ENCODE measurements at places on chromosomes 4 and X. TPM values are rescaled to one million over a fixed set of nuclear protein-coding genes. Genes with fewer than 3 reads are reported as not detected.
A peak's percentile ranks its signal among the peaks of the same experiment; 100 is the strongest.

DNA sequence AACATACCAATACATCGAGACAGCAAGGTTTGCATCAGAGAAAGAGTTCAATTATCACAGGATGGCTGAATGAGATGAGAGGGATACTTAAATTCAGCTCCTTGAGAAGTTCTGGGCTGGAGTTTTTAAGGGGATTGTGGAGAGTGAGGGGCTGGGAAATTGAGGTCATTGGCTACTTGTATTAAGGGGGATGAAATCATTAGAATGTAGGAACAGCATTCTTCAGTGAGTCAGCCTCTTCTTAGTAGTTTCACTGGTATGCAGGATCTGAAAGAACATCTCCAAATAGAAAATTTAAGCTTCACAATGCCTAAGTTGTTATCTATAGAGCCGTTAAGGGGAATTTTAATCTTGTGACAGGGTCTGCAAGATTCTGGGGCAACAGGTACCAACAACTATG is 211.6 kb upstream of the TAPT1 start:
- no peak for DNase-seq

DNA sequence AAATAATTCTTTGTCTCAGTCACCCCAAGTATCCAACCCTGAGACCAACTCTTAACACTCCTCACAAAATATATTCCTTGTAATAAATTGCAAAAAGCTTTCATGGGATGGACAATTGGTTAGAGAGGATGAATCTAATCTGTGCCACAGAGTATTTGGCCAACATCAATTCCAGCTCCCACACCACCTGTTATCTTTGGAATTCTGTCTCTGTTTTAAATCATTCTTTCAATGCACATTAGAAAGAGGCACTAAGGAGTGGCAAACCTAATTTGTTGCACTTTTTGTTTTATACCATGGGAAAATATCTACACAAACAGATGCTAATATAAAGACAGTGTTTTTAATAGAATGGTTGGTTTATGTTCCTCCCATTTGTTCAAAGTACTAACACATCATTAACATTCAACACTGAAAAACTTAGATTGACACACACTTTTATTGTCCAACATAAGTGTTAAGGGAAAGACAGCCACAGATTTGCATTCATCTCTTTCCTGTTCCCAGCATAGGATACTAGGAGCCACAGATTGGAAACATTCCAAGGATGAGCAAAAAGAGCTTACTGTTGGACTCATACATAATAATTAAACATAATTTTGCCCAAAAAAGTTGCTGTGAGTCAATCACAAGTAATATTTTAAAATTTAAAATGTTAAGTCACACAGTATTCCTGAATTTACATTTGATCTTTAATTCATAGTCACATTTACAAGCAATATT is 116.4 kb downstream of the PPA2 start:
- DNase-seq, result no peak

GRCh38 chr4:94603170-94603747 is 151.5 kb downstream of the PDLIM5 start:
- peak; percentile 50 for DNase-seq

GRCh38 chr4:97475621-97476020 is 667.7 kb downstream of the STPG2 start:
- no peak for DNase-seq

GRCh38 chr4:15378062-15378461 is 49.8 kb upstream of the C1QTNF7 start:
- peak; percentile 46 for DNase-seq

DNA sequence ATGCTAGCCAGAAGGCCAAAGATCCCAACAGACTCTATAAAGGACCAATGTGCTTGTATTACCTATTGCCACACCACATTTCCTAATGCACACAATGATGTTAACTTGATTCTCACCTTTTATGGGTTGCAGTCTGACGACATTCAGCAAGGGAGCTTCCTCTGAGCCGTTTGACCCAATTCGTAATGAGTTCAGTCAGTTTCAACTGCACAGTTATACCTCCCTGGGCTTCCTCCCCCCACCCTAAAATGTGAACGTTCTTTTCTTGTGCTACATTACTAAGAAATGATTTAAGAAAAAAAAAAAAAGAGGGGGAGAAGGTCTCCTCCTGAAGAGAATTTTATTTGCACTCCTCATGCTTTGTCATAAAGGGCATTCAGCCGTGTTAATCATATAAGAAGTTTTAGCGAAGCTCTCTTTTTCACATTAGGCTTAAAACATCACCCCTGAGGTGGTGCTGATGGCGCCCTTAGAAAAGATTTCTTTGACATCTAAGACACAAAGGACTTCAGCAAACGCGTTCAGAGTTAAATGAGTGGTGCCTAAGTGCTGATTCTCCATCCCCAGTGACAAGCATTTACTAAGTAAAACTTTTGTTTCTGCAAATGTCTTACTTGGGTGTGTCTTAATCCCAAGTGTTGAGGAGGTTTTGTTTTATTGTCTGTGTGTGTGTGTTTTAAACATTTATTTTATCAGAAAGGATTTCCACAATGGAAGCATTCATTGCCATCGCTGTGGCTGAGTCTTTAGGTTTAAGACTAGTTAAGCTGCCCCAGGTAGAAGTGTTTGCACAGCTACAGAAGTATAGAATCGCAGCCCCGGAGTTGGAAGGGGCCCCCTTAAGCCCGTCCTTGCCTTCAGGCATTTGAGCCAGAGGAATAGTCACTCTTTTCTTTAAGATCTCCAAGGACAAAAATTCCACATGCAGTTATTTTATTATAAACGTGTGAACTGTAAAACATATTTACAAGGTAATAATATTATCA is 15.2 kb upstream of the GPC3 start:
- DNase-seq, result no peak

- no peak for DNase-seq
Observed at GRCh38 chr4:90127706-90128345, 632 bp downstream of the CCSER1 start.

DNA sequence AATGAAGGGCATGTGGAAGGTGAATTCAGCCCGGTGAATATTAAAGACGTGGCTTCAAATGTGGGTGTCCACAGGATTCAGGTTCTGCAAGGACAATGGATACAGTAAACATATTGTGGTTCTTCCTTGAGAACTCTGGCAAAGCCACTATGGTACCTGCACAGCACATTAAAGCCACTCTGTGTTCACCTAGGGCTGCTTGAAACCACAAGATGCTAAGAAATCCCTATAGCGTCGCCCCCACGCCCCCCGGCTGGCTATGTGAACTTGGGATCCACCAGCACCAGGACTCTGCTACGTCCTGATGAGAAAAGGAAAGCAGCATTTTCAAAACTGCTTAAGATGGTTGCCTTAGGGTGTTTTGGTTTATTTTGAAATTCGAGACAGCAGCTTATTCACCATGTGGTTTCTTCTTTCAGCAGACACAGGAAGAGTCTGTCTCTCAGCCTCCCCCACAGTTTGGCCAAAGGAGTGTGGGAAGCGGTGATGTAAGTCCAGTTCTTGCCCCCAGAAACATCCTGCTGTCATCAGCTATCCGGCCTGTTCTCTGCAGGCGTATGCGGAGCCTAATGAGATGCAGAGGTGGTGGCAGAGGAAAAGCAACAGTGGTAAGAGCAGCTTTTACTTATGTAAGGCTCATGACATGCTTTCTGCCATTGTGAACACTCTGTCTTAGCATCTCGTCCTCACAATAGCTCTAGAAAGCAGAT is 111.5 kb downstream of the AFAP1 start:
- peak; percentile 99 for DNase-seq

DNA sequence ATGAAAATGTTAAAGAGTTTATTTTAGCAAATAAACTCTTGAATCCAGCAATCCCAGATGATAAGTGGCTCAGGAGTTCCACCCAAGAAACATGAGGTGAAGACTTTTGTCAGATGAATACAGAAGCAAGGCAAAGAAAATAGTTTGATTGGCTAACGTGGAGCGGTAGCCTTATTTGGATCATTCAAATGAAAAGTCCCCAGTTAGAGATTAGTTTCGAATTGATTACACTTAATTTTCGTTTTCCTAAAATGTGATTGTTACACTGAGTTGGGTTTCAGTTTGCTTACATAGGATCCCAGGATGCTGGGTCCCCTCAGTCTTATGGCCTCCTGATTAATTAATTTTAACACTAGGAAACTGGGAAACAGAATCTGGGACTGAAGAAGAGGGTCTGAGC is 76.4 kb upstream of the RPA4 start:
- DNase-seq, result no peak

GRCh38 chrX:73944563-73944908 is 359.4 kb upstream of the ZCCHC13 start:
- peak; percentile 29 for DNase-seq

DNA sequence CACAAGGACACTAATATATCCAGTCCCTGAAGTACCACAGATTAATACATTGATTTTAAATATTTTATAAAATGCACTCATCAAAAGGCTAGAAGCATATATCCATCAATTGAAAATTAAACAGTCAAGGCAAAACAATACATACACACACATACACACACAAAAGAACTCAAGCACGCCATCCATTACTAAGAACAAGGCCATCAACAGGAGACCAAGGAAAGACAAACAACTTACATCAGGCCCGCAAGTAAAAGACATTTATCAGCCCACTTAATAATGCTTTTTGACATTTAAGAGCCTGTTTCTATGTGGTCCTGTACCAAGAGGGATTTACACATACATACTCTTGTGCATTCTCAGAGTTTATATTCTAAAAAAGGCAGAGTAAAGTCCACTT is 50.0 kb upstream of the ZNF827 start:
- no peak for DNase-seq

DNA sequence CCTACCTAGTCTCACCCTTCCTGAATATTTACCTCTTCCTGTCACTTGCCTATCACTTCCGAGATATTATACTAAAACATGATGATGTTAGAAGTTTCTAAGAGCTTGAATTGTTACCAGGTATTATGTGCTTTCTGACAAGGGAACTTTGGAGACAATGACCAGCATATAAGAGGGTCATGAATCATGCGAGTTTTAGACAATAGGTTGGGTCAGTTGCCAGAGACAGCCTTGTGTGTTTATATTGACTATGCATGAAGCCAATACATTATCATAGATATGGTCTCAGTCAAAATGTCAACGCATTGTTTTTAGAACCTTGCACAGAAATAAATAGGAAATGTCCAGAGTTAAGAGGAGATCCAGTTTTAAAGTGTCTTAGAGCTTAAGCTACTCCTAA is 116.8 kb downstream of the KLHL4 start:
- DNase-seq, result no peak

- DNase-seq, result peak; percentile 20
Observed at GRCh38 chr4:152935143-152935542, 980 bp upstream of the FHDC1 start.

DNA sequence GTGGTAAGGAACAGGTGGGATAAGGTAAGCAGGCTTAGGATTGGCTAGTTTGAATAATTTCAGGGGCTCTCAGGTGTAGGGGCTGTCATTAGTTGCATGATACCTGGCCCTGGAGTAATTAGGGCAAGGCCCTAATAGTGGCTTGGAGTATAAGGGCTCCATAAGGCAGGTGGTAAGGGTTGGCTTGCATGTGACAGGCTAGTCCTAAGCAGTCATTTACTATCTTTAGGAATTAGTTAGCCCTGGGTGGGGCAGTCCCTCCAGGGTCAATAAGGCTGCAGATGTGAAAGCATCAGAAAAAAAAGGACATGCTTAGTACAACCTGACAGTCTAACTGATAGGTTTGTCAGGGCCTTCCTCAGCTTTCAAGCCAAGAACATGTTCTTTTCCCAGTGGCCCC is 7.8 kb upstream of the TMPRSS11D start:
- DNase-seq, result no peak

GRCh38 chr4:170035231-170035630 is 9.0 kb upstream of the MFAP3L start:
- DNase-seq, result no peak

GRCh38 chrX:75746891-75747639 is 38.0 kb downstream of the MAGEE2 start:
- DNase-seq, result peak; percentile 15

DNA sequence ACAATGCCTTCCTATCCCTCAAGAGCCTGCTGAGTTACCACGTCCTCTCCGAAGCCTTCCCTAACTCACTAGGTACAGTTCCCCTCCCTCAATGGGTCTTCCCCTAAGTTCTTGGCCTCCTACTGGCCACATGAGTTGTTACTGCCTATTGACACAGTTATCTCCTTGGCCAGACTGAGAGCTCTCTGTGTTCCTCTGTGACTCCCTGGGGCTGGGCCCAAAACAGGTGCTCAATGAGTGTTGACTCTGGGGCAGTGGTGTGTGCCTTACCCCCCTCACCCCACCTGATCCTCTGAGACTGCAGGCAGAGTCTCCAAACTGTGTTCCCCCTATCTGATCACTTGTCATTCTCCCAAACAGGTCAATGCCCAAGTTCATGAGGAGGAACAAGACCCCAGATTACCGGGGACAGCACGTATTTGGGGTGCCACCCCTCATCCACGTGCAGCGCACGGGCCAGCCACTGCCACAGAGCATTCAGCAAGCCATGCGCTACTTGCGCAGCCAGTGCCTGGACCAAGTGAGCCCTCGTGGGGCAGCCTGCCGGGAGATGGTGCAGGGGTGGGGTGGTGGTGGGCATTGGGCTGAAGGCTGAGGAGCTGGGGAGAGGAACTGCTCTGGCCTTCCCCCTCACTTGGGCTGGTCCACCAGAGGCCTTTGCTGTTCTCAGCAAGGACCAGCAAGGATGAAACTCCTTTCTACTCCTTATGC is 72.6 kb downstream of the STARD8 start:
- DNase-seq, result no peak

DNA sequence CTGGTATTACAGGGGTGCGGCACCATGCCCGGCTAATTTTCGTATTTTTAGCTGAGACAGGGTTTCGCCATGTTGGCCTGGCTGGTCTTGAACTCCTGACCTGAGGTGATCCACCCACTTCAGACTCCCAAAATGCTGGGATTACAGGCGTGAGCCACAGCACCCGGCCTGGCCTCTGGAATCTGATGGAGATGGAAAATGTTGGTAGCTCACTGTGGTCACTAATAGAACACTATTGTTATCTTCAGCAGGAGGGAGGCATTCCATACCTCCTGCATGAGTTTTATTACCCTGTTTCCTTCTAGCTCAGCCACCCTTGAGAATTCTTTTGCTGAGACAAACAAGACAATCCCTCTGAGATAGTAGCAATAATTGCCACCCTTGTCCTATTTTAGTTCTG is 105.0 kb downstream of the SHROOM3 start:
- peak; percentile 61 for DNase-seq

GRCh38 chr4:112075129-112075753 is 70.0 kb upstream of the FAM241A start:
- DNase-seq, result peak; percentile 60

- peak; percentile 44 for DNase-seq
Observed at GRCh38 chrX:114999906-115000305, 17.5 kb downstream of the IL13RA2 start.

NAA11 gene
- 0.17 TPM for total RNA-seq

RNF150 gene
- 4.0 TPM for total RNA-seq

SLC2A9 gene
- total RNA-seq, result not detected

TMPRSS11D gene
- total RNA-seq, result not detected

AKAP14 gene
- not detected for total RNA-seq

CTAG2 gene
- 1.1 TPM for total RNA-seq

UGT2B7 gene
- total RNA-seq, result 0.99 TPM

TBC1D14 gene
- 22.4 TPM for total RNA-seq

All from M059J (cell line).